ENCODE measurements at places on chromosomes 7 and 10. TPM values are rescaled to one million over a fixed set of nuclear protein-coding genes. Genes with fewer than 3 reads are reported as not detected.
A peak's percentile ranks its signal among the peaks of the same experiment; 100 is the strongest.

Gene TMEM176B
- total RNA-seq = 2.3 TPM

Gene SMURF1
- total RNA-seq = 63.9 TPM

Gene WNT16
- total RNA-seq = not detected

Gene HABP2
- total RNA-seq = not detected

Gene ZCCHC24
- 6.0 TPM for total RNA-seq

GRCh38 chr7:143958781-143959180 lies 4.1 kb downstream of the OR2F1 start:
- no peak for DNase-seq
- no peaks in the 10 kb centered on the region for H3K27me3 ChIP-seq
- no peak overlapping the region for H3K27ac ChIP-seq
- no peaks in the 10 kb centered on the region for H3K4me1 ChIP-seq
- no peaks in the 10 kb centered on the region for H3K36me3 ChIP-seq

GRCh38 chr10:48444861-48445841 lies 138.7 kb downstream of the MAPK8 start:
- H3K36me3 ChIP-seq = no peaks in the 10 kb centered on the region
- peak; percentile 43 for DNase-seq
- H3K4me3 ChIP-seq = no peak overlapping the region

DNA sequence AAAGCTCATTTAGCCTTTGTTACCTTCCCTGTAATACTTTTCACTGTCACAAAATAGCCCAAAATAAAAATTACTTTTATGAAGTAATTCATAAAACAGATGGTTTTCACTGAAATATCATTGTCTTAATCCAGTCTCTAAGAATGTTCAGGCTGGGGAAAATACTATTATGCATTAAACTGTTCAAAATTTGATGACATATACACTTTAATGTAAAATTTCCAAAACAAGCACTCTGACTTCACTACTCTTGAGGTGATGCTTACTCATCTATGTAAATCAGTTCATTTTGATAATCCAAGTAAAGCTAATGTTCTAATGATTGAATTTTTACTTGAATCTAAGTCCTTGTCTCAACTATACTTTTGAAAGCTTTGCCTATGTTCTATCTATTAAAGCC lies 127.9 kb downstream of the KMT2C start:
- no peaks in the 10 kb centered on the region for H3K27me3 ChIP-seq
- H3K27ac ChIP-seq = no peak overlapping the region
- H3K4me1 ChIP-seq = no peaks in the 10 kb centered on the region
- no peak for DNase-seq
- H3K36me3 ChIP-seq = peaks cover 9% of the 10 kb centered on the region

DNA sequence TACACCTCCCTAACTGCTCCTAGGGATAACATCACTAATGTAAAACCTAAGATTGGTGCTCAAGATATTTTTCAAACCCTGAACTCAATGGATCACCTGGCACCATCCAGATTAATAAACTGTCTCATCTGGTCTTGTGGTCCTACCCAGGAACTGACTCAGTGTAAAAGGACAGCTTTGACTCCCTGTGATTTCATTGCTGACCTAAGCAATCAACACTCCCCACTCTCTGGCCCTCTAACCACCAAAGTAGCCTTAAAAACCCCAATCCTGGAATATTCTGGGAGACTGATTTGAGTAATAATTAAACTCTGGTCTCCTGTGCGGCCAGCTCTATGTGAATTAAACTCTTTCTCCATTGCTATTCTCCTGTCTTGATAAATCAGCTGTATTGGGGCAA lies 6.2 kb upstream of the USP54 start:
- H3K4me3 ChIP-seq = no peak overlapping the region
- H3K27ac ChIP-seq = no peak overlapping the region
- H3K27me3 ChIP-seq = no peaks in the 10 kb centered on the region
- no peak for DNase-seq
- H3K4me1 ChIP-seq = peaks cover 33% of the 10 kb centered on the region

- no peaks in the 10 kb centered on the region for H3K4me1 ChIP-seq
- DNase-seq = no peak
- H3K36me3 ChIP-seq = no peaks in the 10 kb centered on the region
Observed at GRCh38 chr10:31700181-31700611, 228.4 kb downstream of the ARHGAP12 start.
